Glomerular endothelial cell (primary cell): ENCODE measurements at places on chromosomes 2 and 18. TPM values are rescaled to one million over a fixed set of nuclear protein-coding genes. Genes with fewer than 3 reads are reported as not detected.

- DNase-seq = no peak
Observed at GRCh38 chr2:171159372-171160118, 1.1 kb downstream of the TLK1 start.

DNA sequence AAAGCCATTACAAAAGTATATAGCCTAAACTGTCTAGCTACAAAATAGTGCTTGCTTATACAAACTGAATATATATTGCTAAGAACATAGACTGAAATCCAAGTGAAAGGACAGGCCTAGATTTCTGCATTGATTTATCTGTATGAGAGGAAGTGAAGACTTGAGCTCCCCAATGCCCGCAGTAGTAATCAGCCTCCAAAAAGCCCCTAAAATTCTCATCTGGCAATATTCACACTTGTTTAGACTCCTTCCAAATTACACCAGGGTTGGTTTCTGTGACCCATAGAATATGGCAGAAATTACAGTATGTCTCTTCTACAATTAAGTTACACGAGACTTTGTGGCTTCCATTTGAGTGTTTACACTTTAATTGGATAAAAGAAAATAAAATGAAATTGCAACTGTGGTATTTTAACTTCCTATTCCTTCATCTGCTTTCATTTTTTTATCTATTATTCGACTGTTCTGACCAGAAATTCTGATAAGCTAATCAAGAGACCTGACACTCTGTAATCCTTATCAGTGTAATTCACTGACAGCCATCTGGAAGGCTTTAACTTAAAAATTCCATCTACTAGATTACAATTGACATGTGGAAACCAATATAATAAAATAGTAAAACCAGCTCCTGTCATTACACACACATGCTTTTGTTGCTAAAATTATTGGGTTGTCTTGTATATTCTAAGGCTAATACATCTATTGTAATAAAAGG is 21.1 kb downstream of the ABCB11 start:
- no peak for DNase-seq

DNA sequence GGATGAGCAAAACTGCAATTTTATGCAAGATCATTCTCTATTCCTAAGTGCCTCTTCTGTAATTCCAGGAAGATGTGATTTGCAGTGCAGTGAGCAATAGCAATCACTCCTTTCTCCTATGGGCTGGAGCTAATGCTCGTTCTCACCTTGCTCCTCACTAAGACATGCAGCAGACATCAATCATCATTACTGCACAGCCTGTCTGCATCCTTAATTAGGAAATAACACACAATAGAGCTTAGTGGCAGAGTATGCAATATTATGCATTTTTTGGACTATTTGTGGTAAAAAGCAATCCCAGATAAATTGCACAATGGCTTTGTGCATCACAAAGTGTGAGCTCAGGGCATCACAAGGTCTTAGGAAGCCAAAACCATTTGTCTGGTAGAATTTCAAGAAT is 32.6 kb upstream of the RAPH1 start:
- no peak for DNase-seq

Gene CCDC85A
- total RNA-seq = 8.0 and 9.1 TPM in 2 replicates

- DNase-seq = no peak
Observed at GRCh38 chr18:48195787-48196186, 213.4 kb downstream of the ZBTB7C start.

DNA sequence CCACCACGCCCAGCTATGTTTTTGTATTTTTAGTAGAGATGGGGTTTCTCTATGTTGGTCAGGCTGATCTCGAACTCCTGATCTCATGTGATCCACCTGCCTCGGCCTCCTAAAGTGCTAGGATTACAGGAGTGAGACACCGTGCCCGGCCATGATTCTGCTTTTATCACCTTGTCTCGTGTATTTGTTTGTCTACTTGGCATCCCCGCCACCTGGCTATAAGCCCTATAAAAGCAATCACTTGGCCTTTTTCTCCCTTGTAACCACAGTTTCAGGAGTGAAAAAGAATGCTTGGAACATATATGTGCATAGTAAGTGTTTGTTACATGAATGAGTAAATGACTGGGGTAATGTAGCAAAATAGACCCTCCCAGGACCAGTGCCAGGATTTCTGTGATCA is 77.5 kb upstream of the PAPOLG start:
- DNase-seq = no peak

DNA sequence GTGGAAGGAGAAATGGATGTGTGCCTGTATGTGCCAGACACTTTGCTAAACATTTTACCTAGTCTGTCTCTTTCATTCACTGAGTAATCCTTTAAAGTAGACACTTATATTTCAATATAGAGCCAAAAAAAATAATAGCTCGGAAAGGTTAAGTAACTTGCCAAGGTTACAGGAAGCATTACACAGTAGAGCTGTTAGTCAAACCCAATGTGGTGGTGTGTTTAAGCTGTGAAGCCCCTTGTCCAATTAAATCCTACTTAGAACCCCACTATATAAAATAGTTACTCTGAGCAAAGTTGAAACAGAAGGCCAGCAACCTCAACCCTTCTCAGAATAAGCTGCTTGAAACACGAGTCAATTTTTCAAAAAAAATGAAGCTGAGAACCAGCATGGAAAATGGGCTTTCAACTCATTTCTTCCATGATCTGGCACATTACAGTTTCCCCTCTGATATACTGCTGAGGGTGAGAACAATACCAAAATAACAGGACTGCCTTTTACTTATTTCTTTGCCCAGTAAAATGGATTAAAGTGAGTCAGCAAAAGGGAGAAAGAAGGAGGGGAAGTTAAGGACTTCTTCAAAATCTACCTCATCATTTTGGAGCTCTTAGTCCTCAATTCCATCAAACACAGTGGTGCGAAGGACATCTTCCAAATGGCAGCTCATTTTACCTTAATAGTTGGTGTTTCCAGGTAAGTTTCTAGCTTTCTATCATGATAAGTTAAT is 7.9 kb downstream of the RDH14 start:
- no peak for DNase-seq

- DNase-seq = no peak
Observed at GRCh38 chr2:15729709-15730544, 138.3 kb downstream of the DDX1 start.

GRCh38 chr2:68411397-68412126 is 46.5 kb downstream of the PLEK start:
- no peak for DNase-seq

DNA sequence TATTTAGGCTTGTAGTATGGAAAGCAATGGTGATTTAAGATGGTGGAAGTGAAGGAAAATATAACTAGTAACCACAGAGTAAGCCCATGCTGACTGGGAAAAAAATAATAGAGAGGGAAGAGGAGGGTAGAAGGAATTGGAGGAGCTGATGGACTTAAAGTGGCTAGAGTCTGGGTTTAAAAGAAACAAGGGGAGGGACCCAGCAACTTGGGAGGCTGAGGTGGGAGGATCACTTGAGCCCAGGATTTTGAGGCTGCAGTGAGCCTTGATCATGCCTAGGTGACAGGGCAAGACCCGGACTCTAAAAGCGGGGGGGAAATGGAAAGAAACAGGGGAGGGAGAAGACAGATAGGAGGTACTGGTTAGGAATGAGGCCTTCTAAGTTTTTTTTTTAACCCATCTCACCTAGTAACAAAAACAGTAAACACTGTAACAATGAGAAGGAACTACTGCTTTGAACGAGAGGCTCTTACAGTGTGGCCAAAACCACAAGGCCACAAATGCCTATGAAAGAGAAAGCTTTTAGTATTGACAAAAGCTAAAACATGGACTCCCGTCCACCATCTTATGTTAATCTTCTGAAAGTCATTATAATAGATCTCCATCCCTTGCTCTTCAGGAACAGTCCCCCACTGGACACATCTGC is 26.6 kb downstream of the METTL8 start:
- DNase-seq = no peak

Gene CTLA4
- total RNA-seq = not detected in 2 replicates

Gene CDK5R2
- total RNA-seq = not detected in 2 replicates

- no peak for DNase-seq
Observed at GRCh38 chr18:79904357-79905147, 46.9 kb downstream of the SLC66A2 start.

DNA sequence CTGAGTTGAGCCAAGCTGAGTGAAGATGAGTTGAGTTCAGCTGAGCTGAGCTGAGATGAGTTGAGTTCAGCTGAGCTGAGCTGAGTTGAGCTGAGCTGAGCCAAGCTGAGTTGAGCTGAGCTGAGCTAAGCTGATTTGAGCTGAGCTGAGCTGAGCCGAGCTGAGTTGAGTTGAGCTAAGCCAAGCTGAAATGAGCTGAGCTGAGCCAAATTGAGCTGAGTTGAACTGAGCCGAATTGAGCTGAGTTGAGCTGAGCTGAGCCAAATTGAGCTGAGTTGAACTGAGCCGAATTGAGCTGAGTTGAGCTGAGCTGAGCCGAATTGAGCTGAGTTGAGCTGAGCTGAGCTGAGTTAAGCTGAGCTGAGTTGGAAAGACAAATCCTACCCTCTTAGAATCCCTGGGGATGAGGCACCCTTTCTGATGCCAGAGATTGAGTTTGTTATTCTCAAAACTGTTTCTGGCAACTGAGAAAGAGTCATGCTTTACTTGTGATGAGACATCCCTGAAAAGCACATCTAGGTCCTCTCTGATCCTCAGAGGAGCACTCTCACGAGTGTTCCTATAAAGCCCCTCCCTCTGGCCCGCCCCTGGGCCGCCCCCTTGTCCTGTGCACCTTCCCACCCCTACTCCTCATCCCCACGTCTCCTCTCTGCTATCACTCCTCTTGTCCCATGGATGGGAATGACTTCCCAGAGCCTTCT is 116.5 kb downstream of the MCFD2 start:
- no peak for DNase-seq

GRCh38 chr18:53115876-53116585 is 776.0 kb downstream of the DCC start:
- no peak for DNase-seq

DNA sequence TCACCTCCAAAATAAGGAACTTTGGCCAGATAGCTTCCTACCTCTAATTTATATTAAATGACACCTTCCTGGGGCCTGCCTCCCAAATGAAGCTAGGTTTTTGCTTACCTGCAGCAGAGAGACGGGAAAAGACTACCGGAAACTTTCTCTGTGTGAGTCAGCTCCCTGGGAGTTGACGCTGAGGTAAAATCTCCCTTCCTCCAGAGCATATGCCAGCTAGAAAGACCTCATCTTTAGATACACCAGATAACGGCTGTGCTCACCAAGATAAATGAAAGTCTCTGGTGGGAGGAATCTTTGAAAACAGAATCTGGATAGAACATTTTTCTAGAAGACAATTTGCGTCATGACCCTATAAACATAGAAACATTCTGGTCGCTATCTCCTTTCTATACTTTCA is 99.7 kb upstream of the RFX8 start:
- DNase-seq = no peak

DNA sequence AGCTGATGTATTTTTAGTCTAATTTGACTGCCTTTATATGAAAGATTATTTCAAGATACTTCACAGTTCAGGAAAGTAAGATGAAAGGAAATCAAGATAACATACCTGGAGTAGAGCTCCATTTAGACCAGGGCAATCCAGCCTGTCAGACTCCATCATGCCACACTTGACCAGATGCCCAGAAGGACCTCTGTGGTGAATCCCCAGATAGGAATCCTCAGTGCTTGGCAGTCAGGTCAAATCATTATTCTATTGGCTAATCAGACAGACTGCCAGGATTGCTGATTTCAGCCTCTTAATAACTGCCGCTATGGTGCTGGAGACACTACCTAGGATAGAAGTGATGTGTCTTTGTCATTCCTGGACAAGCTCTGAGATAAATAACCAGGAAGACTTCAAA is 404.2 kb downstream of the STK39 start:
- DNase-seq = no peak

DNA sequence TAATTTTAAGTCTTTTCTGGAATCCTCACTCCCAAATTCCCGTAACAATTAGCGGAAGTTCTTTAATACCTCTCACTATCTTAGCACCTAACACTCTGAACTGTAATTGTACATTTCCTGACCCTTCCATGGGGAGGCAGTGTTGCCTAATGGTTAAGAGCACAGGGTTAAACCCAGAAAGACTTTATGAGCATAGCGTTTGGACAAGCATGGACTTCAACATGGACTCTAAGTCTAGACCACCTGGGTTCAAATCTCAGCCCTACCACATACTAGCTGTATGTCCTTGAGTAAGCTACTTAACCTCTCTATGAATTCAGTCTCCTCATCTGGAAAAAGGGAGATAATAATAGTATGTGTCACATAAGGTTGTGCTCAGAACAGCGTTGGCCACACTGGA is 13.0 kb downstream of the ANTXR1 start:
- peak; percentile 68 for DNase-seq

Gene GPR75
- 0.68 and 2.9 TPM in 2 replicates for total RNA-seq

DNA sequence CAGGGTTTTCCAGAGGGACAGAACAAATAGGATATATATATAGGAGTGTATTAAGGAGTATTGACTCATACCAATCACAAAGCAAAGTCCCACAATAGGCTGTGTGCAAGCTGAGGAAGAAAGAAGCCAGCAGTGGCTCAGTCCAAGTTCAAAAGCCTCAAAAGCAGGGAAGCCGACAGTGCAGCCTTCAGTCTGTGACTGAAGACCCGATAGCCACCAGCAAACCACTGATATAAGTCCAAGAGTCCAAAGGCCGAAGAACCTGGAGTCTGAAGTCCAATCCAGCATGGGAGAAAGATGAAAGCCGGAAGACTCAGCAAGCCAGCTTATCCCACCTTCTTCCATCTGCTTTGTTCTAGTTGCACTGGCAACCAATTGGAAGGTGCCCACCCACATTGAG is 39.0 kb upstream of the GPD2 start:
- DNase-seq = no peak

DNA sequence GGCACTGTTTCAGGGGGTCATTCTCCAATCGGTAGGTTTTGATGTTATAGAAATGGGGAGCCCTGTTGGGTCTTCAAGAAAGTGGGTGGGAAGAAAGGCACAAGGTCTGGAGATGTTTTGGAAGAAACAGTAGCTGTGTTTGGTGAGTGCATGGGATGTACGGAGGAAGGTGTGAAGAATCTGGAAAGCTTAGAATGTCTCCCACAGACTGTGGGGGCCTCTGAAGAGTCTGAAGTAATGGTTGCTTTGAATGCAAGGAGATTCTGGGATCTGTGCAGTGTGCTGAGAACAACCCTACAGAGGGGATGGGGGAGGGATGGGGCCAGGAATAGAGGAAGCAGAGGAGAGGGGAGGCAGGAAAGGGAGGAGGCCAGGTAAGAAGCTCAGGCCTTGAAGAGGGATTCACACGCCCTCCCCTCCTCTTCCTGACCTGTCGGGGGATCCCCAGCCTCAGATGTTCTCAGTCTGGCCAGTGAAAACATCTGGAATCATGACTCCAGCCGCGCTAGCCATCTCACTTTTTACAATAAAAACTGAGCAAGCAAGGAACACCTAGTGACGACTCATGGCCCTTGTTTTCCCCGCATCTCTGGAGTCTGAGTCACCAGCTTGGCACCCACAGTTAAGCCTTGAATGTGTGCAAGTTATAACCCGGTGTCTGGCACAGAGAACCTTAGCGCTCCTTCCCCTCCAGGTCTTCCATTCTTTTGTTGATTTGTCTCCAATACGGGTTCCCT is 74.2 kb downstream of the SH3BP4 start:
- DNase-seq = peak; percentile 62
